ENCODE measurements at places on chromosomes 5 and 9. TPM values are rescaled to one million over a fixed set of nuclear protein-coding genes. Genes with fewer than 3 reads are reported as not detected.
A peak's percentile ranks its signal among the peaks of the same experiment; 100 is the strongest.

The SLC6A7 gene
- not detected for total RNA-seq

The CCDC180 gene
- total RNA-seq: 4.5 TPM

The GBGT1 gene
- 28.7 TPM for total RNA-seq

The CLIC3 gene
- total RNA-seq: not detected

GRCh38 chr5:159208514-159209437 is 577 bp downstream of the RNF145 start:
- H3K27ac ChIP-seq: peak overlapping the region; percentile 73
- DNase-seq: peak; percentile 41
- no peaks in the 10 kb centered on the region for H3K36me3 ChIP-seq
- H3K4me3 ChIP-seq: peak overlapping the region; percentile 97

DNA sequence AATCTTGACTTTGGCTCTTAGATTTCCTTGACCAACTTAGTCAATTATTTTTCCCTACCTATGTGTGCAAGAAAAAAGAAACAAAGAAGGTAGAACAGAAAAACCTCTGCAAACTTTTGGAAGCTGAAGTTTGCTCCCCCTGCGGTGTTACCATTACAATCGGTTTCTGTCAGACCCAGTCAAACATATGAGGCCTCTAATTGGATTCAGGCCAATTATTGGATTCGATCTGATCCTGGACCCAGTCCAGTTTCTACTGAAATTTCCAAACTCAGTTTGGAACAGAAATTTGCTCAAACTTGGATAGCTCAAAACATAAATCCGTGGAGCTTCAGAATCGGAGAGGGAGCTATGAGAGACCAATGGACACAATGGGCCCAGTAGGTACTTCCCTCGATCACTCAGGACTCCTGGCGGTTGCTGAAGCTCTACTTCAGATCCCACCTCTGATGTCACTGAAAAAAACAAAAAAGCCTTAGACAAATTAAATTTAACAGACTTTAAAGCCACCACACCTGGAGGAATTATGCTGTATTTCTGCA is 523.9 kb downstream of the DMRTA1 start:
- H3K4me3 ChIP-seq: no peak overlapping the region
- H3K27ac ChIP-seq: no peak overlapping the region
- no peaks in the 10 kb centered on the region for H3K36me3 ChIP-seq
- DNase-seq: no peak
- no peaks in the 10 kb centered on the region for H3K27me3 ChIP-seq

DNA sequence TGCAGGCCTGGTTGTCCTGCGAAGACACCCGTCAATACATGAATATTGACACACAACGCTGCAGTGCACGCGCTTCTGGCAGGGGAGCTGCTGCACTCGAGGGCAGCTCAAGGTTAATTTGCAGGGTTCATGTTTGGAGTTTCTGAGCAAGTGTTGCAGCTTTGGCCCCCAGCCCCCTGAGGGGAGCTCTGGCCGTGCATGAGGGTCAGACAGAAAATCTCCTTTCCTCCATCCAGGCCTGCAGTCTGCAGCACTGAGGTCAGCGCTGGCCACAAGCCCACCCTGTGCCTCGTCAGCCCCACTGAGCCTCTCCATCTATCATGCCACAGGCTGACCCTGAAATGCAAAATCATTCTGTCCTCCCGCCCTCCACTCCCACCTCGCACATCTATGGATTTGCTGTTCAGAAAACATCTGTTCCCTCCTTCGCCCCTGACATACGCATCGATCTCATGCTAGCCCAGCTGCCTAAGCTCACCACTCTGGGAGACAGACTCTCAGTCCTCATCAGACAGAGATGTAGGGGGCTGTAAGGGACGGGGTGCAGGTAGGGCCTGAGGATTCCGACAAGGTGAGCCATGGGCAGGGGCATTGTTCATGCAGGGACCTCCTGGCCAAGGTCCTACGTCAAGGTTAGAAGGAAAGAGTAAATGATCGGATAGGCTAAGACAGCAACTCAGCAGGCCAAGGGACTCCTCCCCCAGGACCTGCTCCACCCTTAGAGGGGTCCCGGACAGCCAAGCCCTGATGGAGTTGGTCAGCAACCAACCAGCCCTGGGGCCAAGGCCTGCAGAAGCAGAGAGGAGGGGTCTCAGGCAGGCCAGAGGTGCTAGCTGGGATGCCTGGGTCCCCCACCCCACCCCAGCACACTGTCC is 125.1 kb downstream of the KCNIP1 start:
- H3K27ac ChIP-seq: no peak overlapping the region
- H3K4me1 ChIP-seq: peaks cover 6% of the 10 kb centered on the region
- DNase-seq: no peak
- no peaks in the 10 kb centered on the region for H3K27me3 ChIP-seq
- H3K36me3 ChIP-seq: no peaks in the 10 kb centered on the region
